ENCODE measurements at places on chromosomes 7 and 10.

GRCh38 chr10:36759141-36759805 is 366.1 kb upstream of the ANKRD30A start:
- DNase-seq, result peak; percentile 90

- DNase-seq, result no peak
Observed at GRCh38 chr7:55554038-55554437, 18.3 kb downstream of the VOPP1 start.

DNA sequence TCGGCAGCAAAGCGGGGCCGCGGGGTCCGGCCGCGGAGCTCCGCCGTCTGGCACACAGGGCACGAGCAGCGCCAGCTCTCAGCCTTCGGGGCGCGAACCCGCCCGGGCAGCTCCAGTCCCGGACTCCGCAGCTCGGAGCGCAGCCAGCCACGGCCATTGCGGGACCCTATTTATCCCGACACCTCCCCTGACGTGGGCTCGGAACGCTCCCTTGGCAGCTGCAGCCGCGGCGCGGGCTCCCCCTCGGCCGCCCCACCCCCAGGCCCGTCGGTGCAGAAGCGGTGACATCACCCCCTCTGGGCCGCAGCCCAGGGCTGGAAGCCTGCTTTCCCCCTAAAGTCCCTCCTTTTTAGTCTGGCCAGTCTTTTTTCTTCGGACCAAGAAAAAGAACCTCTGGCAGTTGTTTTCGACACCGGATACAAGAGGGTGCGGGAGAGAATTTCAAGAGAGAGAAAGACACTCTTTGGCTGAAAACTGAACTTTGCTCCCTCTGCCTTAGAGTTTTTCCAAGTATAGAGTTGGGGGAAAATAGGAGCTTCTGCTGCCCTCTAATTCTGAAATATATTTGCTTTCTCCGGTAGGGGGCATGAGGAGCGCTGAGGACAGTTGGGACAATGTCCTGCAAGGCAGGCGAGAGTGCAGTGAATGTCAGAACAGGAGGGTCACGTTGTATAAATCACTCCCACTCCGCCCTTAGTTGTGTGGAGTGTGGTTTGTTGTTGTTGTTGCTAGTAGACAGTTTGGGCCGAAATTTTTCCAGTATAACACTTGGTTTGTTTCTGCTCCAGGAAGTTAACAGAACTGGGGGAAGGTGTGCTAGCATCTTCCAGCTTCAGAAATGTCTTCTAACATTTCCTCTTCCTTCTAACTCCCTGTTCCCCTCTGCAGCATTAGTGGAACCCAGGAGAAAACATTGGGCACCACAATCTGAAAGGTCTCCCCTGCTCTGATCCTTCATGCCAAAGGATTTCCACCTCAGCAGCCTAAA is at the start of gene SFRP4:
TSS of gene SFRP4 (minus strand) at position 145 of the 988 bp plus-strand sequence. CDS start 280 bp downstream, outside the sequence.
- DNase-seq, result peak; percentile 74

GRCh38 chr10:100157156-100157555 is 28.7 kb downstream of the ERLIN1 start:
- no peak for DNase-seq

GRCh38 chr7:90931986-90932916 is 332.0 kb upstream of the FZD1 start:
- DNase-seq, result peak; percentile 24

- peak; percentile 55 for DNase-seq
Observed at GRCh38 chr7:46139079-46139478, 218.0 kb upstream of the IGFBP3 start.

DNA sequence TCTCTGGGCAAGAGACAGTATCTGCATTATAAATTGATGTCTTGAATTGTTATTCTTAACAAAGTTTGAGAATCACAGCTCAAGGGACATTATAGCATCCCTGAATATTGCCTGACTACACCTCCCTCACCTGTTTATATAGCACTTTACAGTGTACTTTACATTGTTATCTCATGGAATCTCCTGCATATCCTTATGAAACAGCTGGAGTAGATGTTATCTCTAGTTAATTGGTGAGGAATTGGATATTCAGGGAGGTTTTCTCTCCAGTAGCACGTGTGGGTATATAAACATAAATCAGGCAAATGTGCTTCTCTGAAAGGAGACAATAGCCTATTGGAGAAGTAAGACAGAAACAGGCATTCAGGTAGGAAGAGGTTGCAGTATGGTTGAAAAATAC is 117.2 kb downstream of the SRI start:
- DNase-seq, result no peak

- DNase-seq, result no peak
Observed at GRCh38 chr10:111762114-111762513, 421.5 kb downstream of the GPAM start.

- peak; percentile 59 for DNase-seq
Observed at GRCh38 chr7:55020466-55020871, 1.7 kb downstream of the EGFR start.

DNA sequence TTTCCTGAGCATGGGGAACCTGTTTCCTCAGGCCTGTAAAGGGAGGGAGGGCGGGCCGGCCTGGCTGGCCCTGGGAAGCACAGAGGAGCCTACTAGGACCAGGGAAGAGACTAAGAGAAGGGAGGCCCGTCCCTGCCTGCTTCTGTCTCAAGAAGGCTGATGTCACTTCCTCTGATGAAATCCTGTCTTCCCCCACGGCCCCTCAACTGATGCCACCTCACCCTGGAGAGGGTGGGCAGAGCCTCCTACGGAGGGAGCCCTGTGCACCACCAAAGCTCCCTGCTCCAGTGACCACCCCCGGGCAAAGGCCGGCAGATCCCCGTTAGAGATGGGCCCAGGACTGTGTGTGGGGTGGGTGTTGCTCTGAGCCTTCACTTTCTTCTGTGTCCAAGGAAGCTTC is 1.0 kb upstream of the PILRA start:
- DNase-seq, result peak; percentile 85

DNA sequence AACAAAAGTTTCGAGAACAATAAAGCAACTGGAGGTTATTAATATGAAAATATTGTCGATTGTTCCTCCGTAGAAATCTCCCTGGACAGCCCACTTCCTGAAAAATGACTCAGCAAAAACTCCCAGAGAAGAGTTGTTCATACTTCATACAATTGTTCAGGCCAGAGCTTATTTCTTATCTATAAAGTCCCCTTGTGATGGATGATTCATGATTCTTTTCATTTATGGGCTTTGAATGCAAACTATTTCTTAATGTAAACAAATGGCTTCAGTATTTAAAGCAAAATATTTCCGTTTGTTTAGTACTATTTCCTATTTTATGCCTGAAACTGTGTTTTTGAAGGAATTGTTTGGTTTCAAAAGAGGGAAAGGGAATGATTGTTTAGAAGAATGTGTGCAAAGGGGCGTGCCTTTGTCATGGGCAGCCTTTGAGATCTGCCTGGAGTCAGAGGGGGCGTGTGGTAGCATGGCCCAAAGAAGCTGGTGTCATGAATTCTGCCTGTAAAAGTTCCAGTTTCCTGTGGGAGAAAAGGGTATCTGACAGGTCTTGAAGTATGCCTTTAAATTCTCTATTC is 26.2 kb upstream of the EXOC6 start:
- peak; percentile 94 for DNase-seq

DNA sequence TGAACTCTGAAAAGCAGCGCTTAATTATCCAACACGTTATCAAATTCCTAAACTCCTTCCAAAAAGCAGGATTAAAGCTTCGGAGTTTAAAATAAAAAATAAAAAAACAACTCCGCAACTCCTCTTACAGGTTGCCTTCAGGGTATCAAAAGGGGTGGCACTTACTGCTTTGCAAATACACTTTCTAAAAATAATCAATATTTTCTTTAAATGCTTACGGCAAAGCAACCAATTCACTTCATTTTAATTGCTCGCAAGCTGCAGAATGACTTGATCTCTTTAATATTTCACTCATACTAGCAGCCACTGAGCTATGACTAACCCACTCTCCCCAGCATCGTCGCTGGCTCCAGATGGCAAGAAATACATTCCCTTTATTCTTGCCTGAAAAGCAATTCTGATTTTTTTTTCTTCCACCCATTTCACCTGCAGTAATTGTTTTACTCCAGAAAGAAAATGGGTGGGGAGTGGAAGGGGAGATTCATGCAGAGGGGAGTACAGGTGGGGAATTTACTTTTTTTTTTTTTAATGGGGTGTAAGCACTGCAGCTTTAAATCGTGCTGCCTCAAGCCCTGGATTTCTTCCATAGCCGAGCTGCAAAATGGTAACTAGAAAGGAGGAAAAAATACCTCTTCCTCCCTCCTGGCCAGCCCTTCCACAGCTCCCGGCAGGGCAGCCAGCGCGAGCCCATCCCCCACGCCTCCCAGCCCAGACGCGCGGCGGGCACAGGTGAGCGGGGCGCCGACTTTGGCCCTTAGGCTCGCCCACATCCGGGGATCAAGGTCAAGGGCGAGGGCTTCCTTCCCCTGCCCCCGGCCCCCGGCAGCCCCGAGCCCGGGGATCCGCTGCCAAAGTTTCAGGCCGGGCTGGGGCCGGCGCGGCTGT is 54.2 kb upstream of the FHIP2A start:
- peak; percentile 16 for DNase-seq

GRCh38 chr7:34675749-34676374 is 17.8 kb downstream of the NPSR1 start:
- DNase-seq, result peak; percentile 32

DNA sequence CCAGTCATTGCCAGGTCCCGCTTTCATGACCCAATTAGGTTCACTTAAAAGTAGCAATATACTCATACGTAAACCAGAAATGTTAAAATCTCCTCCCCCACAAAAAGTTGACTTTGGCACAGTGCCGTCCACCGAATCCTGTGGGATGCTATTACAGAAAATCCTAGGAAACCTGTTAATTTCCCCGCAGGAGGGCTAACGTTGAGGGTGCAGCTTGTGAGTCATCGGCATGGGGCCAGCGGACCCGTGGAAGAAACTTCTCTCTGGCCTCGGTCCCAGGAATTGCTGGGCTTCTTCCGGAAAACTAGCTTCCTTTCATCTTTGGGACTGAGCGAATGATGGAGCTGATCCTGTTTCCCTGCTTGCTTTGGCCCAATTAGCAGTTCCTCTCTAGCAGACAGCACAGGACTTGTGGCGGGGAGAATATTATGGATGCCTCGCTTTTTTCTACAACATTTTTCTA is 13.5 kb downstream of the CRYGN start:
- DNase-seq, result peak; percentile 98

DNA sequence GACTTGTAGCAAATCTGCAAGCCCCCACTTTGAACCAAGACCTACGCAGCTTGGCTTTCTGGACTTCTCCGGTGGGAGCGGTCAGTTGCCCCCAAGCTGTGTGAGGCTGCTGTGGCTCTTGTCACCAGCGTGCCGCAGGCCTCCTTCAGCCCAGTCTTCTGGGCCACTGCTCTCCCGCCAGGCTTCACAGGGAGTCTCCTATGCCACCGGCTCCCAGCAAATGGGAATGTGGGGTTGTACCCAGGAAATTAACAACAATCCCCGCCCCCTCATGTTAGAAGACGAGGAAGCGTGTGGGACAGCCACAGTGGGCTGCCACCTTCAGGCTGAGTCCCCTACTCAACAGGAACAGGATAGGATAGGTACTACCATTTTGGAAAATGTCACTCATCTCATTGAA is 4.2 kb downstream of the WDR86 start:
- DNase-seq, result no peak

DNA sequence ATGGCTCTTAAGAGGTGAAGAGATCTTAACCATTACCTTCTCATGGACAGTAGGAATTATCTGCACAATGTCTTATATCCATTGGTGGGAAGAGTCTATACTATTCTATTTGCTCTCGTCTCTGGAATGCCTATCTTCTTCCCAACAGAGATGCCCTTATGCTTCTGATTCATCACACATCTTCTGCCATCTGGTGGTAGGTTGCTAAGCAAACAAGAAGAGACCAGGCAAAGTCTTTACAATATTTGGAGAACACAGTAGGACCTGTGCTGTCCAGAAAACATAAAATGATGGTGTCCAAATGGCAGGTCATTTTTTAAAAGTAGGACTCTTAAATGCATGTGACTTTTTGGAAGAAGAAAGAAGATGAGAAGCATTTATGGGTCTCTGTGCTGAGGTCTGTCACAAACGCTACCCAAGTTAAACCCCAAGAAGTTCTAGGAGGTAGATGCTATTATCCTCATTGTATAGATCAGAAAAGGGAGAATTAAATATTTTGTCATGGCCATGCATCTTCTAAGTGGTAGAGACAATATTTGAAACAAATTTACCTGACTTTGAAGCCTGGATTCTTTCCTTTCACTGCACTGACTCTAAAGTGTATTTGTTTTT is 67.8 kb upstream of the NXPH1 start:
- peak; percentile 1 for DNase-seq

DNA sequence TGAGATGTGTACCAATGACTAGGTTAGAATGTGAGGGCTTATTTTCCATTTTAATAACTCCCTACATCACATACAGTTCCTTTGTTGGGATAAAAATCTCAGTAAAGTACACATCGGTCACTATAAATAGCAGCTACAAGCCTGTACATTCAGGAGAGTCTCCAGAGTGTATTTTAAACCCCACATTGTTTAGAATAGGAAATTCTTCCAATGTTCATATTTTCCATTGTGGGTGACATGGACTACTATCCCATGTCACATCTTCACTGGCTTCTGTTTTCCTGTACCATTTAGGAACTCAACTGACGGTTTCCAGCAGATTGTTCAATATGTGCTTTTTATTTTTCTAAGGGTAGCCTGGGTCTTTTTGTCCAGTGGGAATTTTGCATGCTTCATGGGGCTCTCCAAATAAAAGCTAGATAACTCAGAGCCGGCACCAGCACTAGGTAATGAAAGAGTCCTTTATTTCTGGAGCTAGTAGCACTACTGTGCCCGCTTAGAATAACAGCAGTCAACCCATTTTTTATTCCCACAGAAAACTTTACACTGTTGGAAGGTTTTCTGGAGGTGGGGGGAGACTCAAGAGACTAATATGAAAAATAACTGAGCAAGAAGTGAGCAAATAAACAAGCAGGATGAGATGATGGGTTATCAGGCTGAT is 100.5 kb downstream of the CALD1 start:
- no peak for DNase-seq

DNA sequence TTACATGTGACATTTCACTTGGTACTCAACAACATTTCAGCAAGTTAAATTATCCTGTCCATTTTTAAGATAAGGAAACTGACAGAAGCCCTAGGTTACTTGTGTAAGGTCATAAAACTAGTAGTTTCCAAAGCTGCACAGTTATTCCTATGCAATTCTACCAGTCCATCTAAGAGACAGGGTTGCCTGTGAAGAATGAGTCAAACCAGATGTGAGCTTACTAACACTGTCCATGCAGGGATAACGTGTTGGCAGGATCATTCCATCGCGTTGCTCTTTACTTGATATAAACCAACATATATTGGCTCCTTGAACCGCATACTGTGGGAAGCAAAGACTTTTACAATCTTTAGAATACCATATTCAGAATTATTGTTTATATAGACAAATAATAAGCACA is 280.9 kb upstream of the HGF start:
- DNase-seq, result peak; percentile 76

DNA sequence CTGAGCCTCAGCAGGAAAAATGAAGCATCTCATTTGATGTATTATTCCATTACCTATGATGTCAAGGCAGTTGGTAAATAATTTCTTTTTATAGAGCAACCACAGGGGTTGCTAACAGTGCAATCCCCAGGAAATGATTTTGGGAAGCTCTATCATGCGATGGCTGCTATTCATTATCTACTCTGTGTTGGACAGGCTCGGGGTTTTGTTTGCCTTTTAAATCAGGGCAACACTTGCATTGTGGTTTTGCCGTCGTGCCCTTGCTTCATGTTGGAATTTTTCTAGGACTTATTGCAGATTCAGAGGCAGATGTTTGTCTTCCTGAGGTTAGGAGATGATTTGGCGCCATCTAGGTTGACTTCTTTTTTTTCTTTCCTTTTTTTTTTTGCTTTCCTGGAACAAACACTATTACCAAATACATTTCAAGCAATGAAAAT is 128.4 kb downstream of the BICC1 start:
- DNase-seq, result peak; percentile 94
